Lower leg skin (tissue), 4 donors: ENCODE measurements at places on chromosomes 3 and 15. TPM values are rescaled to one million over a fixed set of nuclear protein-coding genes. Genes with fewer than 3 reads are reported as not detected.

The IMP3 gene
- total RNA-seq = 161 TPM

The U2SURP gene
- total RNA-seq = 39.3 TPM

GRCh38 chr3:84440291-84440690 is 518.5 kb upstream of the CADM2 start:
- DNase-seq = no peak

The AGBL1 gene
- total RNA-seq = not detected

- DNase-seq = no peak
These were observed 37.7 kb downstream of the FAM174B start for GRCh38 chr15:92617549-92618520.

- DNase-seq = no peak
These were observed 1.2 kb downstream of the GNAI2 start for GRCh38 chr3:50237133-50237651.

GRCh38 chr15:67177752-67178151 is 76.7 kb downstream of the AAGAB start:
- no peak for DNase-seq

The POLG gene
- 61.1 TPM for total RNA-seq

GRCh38 chr3:136631424-136631823 is 120.8 kb downstream of the STAG1 start:
- no peak for DNase-seq
